Colonic mucosa (tissue), 4 donors: ENCODE measurements at places on chromosomes 5 and 9. TPM values are rescaled to one million over a fixed set of nuclear protein-coding genes. Genes with fewer than 3 reads are reported as not detected.

The NEUROG1 gene
- total RNA-seq = not detected

The PCDHB15 gene
- total RNA-seq = 0.27 TPM

The ORM2 gene
- not detected for total RNA-seq

The CAMK2A gene
- 0.05 TPM for total RNA-seq

The GPR151 gene
- not detected for total RNA-seq

The SOX30 gene
- 0.42 TPM for total RNA-seq

The PNPLA7 gene
- total RNA-seq = 6.1 TPM

The LCN10 gene
- 3.3 TPM for total RNA-seq

- no peaks in the 10 kb centered on the region for H3K4me1 ChIP-seq
- H3K36me3 ChIP-seq = no peaks in the 10 kb centered on the region
- H3K4me3 ChIP-seq = no peak overlapping the region
- H3K27ac ChIP-seq = no peak overlapping the region
- no peaks in the 10 kb centered on the region for H3K27me3 ChIP-seq
- no peak for DNase-seq
Measured at GRCh38 chr9:98263080-98263479, 7.6 kb upstream of the TBC1D2 start.

- no peaks in the 10 kb centered on the region for H3K36me3 ChIP-seq
- DNase-seq = no peak
- H3K27ac ChIP-seq = no peak overlapping the region
- H3K4me3 ChIP-seq = no peak overlapping the region
- no peaks in the 10 kb centered on the region for H3K4me1 ChIP-seq
Measured at GRCh38 chr5:154881986-154882385, 23.6 kb downstream of the CNOT8 start.

- no peak overlapping the region for H3K27ac ChIP-seq
- no peaks in the 10 kb centered on the region for H3K27me3 ChIP-seq
- H3K36me3 ChIP-seq = no peaks in the 10 kb centered on the region
- H3K4me1 ChIP-seq = no peaks in the 10 kb centered on the region
- no peak overlapping the region for H3K4me3 ChIP-seq
- no peak for DNase-seq
Measured at GRCh38 chr5:153891394-153891793, 147.3 kb downstream of the FAM114A2 start.

- H3K27me3 ChIP-seq = no peaks in the 10 kb centered on the region
- peak; percentile 64 for DNase-seq
- no peaks in the 10 kb centered on the region for H3K4me1 ChIP-seq
- peak overlapping the region; percentile 61 for H3K27ac ChIP-seq
Measured at GRCh38 chr5:172403189-172403796, 51.0 kb downstream of the SH3PXD2B start.

- no peak overlapping the region for H3K27ac ChIP-seq
- no peak overlapping the region for H3K4me3 ChIP-seq
- H3K27me3 ChIP-seq = no peaks in the 10 kb centered on the region
- H3K4me1 ChIP-seq = no peaks in the 10 kb centered on the region
- no peak for DNase-seq
- no peaks in the 10 kb centered on the region for H3K36me3 ChIP-seq
Measured at GRCh38 chr5:153223376-153223775, 267.1 kb upstream of the GRIA1 start.

DNA sequence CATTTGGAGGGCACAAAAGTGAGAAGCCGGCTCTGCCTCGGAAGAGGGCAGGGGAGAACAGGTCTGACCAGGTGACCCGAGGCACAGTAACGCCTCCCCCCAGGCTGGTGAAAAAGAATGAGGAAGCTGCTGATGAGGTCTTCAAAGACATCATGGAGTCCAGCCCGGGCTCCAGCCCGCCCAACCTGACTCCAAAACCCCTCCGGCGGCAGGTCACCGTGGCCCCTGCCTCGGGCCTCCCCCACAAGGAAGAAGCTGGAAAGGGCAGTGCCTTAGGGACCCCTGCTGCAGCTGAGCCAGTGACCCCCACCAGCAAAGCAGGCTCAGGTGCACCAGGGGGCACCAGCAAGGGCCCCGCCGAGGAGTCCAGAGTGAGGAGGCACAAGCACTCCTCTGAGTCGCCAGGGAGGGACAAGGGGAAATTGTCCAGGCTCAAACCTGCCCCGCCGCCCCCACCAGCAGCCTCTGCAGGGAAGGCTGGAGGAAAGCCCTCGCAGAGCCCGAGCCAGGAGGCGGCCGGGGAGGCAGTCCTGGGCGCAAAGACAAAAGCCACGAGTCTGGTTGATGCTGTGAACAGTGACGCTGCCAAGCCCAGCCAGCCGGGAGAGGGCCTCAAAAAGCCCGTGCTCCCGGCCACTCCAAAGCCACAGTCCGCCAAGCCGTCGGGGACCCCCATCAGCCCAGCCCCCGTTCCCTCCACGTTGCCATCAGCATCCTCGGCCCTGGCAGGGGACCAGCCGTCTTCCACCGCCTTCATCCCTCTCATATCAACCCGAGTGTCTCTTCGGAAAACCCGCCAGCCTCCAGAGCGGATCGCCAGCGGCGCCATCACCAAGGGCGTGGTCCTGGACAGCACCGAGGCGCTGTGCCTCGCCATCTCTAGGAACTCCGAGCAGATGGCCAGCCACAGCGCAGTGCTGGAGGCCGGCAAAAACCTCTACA lies 11.8 kb downstream of the QRFP start:
- no peaks in the 10 kb centered on the region for H3K4me1 ChIP-seq
- H3K27ac ChIP-seq = no peak overlapping the region
- no peaks in the 10 kb centered on the region for H3K27me3 ChIP-seq
- DNase-seq = no peak
- peaks cover 50% of the 10 kb centered on the region for H3K36me3 ChIP-seq
- H3K4me3 ChIP-seq = no peak overlapping the region

DNA sequence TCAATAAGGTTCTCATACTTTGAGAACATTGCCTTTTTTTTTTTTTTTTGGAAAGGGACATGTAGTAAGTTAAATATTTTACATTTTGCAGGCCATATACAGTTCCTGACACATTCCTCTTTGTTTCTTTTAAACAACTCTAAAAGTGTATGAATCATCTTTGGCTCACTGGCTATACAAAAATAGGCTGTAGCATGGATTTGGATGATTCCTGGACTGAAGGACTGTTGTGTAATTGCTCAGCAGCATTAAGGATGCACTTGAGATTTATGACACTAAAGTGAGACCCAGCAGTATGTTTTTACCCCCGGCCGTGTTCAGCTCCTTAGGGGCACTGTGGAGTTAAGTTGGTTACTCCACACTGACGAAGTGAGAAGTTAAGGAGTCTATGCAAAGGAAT lies 41.3 kb downstream of the VPS13A start:
- no peak overlapping the region for H3K4me3 ChIP-seq
- no peak overlapping the region for H3K27ac ChIP-seq
- DNase-seq = no peak
- H3K36me3 ChIP-seq = no peaks in the 10 kb centered on the region
- no peaks in the 10 kb centered on the region for H3K4me1 ChIP-seq
- no peaks in the 10 kb centered on the region for H3K27me3 ChIP-seq

GRCh38 chr5:83654427-83654994 lies 66.1 kb downstream of the HAPLN1 start:
- H3K4me1 ChIP-seq = no peaks in the 10 kb centered on the region
- H3K36me3 ChIP-seq = no peaks in the 10 kb centered on the region
- H3K4me3 ChIP-seq = no peak overlapping the region
- no peak for DNase-seq
- H3K27me3 ChIP-seq = no peaks in the 10 kb centered on the region

DNA sequence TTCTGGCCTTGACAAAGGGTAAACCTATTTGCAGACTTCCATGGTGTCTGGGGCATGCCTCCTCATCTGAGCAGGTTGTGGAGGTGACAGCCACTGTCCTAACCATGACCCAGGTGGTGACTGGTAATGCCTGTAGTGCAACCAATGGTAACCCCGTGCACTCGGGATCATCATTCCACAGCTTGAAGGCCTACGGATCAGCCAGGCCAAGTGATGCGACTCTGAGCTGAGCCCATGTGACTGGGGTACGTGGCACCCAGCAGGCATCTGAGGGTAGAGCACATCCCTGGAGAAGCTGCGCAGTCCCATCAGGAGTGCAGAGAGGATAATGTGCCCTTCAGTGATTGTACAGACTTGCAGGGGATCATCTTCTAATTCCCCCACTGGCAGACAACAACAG lies 35.0 kb downstream of the DROSHA start:
- no peak overlapping the region for H3K4me3 ChIP-seq
- no peaks in the 10 kb centered on the region for H3K4me1 ChIP-seq
- peaks cover 4% of the 10 kb centered on the region for H3K36me3 ChIP-seq
- H3K27ac ChIP-seq = no peak overlapping the region
- DNase-seq = no peak

DNA sequence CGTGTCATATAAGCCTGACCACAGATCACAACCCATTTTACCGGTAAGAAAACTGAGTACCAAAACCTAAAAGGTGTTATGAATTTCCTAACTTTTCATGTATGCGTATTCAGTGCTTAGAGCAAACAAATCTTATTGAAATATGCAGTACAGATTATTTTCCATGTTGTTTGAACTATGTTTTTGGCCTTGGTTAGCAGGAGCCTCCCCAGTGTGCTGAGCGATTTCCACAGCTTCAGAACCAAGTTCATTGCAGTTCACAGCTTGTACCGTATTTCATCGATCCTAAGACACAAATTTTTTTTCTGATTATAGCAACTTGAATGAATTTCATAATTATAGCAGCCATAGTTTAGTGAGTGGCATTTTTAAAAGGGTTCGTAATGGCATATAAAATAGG lies 13.7 kb downstream of the ADAMTSL1 start:
- no peak overlapping the region for H3K4me3 ChIP-seq
- no peaks in the 10 kb centered on the region for H3K36me3 ChIP-seq
- no peak for DNase-seq

- no peaks in the 10 kb centered on the region for H3K27me3 ChIP-seq
- no peak overlapping the region for H3K27ac ChIP-seq
- H3K4me3 ChIP-seq = no peak overlapping the region
Measured at GRCh38 chr9:9750719-9751118, 862.1 kb downstream of the PTPRD start.

DNA sequence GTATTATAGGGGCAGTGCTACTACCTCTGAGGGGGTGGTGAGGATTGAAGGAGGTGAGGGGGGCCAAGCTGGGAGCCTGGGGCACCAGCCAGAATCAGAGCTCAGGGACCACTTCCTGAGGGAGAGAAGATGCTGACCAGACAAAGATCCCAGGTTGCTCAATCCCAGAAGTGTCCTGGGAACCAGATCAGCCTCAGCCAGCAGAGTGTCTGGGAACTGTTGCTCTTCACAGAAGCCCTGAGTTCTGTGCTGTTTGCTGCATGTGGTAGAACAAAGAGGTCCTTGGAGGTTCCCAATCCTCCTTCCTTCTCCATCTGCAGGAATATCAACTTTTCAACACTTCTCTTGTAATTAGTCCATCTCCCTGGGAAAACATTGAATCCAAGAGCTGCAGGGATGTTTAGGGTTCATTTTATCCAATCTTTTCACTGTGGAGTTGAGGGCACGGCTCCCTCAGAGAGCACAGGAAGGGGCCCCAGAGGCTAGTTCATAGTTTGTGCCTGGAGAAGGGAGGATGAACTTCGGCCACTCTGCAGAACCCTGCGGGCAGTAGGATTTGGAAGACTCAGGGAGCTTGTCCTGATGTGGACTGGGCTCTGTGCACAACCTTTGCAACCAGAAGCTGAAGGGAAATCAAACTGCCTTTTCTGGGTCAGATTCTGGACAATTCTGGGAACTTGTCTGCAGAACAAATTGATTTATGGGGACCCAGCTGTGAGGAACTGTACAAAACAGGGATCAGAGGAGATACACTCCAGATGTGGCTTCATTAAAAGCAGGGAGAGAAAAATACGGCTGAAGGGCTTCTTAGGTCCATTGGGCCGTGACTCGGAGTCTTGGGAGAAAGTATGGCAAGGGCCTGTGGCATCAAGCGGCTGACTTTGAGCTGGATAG lies 57.1 kb downstream of the GALNT12 start:
- DNase-seq = no peak
- no peaks in the 10 kb centered on the region for H3K36me3 ChIP-seq
- H3K27me3 ChIP-seq = no peaks in the 10 kb centered on the region

DNA sequence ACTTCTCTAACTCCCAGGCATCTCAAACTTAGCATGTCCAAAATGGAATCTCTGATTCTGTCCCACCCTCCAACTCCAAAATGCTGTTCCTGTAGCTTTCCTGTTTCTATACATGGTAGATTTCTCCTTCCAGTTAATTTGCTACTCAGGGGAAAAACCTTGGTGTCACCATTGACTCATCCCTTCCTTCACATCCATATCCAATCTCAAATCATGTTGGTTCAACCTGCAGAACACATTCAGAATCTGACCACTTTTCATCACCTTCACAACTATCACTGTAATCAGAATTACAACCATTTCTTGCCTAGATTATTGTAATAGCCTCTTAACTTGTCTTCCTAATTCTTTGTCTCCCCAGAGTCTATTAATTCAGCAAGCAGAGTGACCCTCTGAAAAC lies 10.8 kb downstream of the RIOK2 start:
- no peaks in the 10 kb centered on the region for H3K27me3 ChIP-seq
- peaks cover 11% of the 10 kb centered on the region for H3K36me3 ChIP-seq
- no peaks in the 10 kb centered on the region for H3K4me1 ChIP-seq
- no peak for DNase-seq
- H3K27ac ChIP-seq = no peak overlapping the region
- H3K4me3 ChIP-seq = no peak overlapping the region

DNA sequence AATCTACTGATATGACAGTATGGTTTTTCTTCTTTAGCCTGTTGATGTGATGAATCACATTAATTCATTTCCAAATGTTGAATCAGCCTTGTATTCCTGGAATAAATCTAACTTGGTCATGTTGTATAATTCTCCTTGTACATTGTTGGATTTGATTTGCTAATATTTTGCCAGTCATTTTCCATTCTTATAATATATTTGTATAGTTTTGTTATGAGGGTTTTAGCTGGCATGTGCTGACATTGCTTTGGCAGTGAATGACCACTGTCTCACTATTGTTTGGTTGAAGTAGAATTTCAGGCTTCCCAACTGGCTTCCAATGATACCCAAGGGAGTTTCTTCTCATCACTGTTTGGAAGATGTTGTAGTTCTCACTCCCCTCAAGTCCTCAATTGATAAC lies 983.0 kb upstream of the PTPRD start:
- no peaks in the 10 kb centered on the region for H3K4me1 ChIP-seq
- H3K36me3 ChIP-seq = no peaks in the 10 kb centered on the region
- no peak for DNase-seq
- H3K27ac ChIP-seq = no peak overlapping the region
- no peak overlapping the region for H3K4me3 ChIP-seq

DNA sequence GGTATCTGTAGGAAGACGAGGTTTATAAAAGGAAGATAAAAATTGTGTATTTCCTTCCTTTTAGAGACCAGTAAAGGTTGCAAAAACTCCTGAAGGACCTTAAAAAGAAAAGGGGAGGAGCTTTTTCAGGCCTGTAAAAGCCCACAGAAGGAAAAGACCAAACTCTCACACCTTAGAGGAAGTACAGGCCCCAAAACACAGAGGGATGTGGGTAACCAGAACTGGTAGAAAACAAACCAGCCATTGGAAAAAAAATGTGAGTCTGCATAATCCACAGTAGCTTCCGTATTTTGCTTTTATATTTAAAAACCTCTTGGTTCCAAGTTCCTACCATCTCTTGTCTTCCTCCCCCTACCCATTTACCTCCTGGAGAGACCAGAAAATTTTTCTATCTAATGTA lies 8.5 kb downstream of the GIN1 start:
- no peaks in the 10 kb centered on the region for H3K27me3 ChIP-seq
- no peak for DNase-seq
- no peak overlapping the region for H3K4me3 ChIP-seq
- H3K4me1 ChIP-seq = no peaks in the 10 kb centered on the region

- peak overlapping the region; percentile 84 for H3K27ac ChIP-seq
- H3K36me3 ChIP-seq = no peaks in the 10 kb centered on the region
- H3K27me3 ChIP-seq = no peaks in the 10 kb centered on the region
- H3K4me1 ChIP-seq = peaks cover 18% of the 10 kb centered on the region
- DNase-seq = peak; percentile 81
- H3K4me3 ChIP-seq = peak overlapping the region; percentile 75
Measured at GRCh38 chr5:90529939-90530677, 724 bp upstream of the LYSMD3 start.
